ENCODE measurements at places on chromosomes 2 and 18. TPM values are rescaled to one million over a fixed set of nuclear protein-coding genes. Genes with fewer than 3 reads are reported as not detected.

Gene NDC80
- total RNA-seq = 103 TPM

Gene KIAA1328
- total RNA-seq = 8.7 TPM

Gene LRRFIP1
- 189 TPM for total RNA-seq

Gene ARHGAP15
- 154 TPM for total RNA-seq

Gene MRPS5
- total RNA-seq = 83.3 TPM
